ENCODE measurements at places on chromosomes 1 and 21.

DNA sequence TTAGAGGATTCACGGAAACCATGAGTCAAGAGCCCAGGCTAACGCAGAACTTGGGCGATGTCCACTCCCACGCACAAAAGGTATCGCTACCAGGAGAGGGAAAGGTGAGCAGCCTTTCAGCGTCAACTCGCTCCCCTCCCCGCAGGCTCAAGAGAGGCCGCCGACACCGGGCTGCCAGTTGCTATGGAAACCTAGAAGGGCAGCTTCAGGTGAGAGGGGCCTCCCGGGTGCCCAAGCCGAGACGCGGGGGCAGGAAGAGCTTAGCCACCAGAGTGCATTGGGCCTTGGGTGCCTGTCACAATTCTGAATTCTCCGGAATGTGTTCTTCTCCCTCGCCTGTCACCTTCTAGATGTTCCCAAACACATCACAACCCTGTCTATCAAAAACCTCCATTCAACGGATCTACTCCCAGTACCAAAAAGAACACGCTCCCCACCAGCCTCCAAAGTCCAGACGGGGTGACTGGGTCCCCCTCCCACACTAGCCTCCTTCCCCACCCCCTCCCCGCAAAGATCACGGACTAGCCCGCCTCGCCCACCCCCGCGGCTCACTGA lies 694 bp downstream of the MEAF6 start:
- DNase-seq = peak; percentile 44

- DNase-seq = no peak
These were observed 76.7 kb downstream of the USH2A start for GRCh38 chr1:216346526-216346925.

DNA sequence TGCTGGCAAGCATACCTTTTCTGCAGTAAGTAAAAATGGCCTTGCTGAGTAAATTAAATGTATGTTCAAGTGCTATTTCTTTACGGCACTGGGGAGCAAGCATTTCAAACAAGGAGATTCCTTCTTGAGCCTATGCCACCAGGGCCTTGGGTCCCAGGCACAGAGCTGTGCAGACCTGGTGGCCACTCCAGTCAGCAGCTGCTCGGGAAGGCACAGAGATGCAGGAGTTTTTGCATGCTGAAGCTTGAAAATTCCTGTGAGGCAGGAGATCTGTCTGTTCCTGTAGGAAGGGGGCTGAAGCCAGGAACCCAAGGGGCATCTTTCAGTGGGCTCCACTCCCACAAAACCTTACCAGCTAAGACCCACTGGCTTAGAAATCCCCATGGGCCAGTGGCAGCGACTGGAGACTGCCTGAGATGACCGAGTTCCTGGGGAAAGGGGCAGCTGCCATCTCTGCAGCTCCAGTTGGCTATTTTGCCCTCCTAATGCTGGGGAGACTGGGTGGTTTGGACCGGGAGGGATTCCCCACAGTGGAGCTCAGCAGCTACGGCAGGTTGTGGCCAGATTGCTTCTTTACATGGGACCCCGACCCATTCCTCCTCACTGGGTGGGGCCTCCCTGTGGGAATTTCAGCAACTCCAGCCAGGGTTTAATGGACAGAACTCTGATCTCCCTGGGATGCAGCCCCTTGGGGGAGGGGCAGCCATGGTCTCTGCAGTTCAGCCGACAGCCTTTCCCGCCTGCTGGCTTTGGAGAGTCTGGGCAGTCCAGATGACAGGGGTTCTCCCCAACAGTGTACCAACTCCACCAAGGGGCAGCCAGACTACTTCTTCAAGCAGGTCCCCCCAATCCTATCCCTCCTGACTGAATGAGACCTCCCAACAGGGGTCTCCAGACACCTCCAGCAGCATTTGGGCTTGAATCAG lies 8.4 kb upstream of the PGBD2 start:
- DNase-seq = no peak

GRCh38 chr1:156579472-156579871 lies at the start of gene TTC24:
TSS of gene TTC24 (plus strand) at chr1:156579723. CDS start at chr1:156581365, 1,642 bp downstream.
- no peak for DNase-seq

DNA sequence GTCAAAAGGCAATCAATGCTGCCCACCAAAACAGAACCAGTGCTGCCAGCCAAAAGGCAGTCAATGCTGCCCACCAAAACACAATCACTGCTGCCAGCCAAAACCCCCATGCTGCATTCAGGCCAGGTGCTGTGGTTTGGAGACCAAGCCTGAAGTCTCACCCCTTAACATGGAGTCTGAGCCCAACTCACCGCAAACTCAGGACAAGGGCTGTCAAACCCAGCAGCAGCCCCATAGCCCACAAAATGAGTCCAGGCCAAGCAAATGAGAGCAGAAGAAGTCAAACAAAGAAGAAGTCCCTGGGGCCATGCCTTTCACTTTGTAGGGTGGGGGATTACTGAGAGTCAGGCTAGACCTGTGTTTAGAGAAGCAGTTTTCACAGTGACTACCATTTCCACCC lies 6.4 kb downstream of the SMCP start:
- no peak for DNase-seq

DNA sequence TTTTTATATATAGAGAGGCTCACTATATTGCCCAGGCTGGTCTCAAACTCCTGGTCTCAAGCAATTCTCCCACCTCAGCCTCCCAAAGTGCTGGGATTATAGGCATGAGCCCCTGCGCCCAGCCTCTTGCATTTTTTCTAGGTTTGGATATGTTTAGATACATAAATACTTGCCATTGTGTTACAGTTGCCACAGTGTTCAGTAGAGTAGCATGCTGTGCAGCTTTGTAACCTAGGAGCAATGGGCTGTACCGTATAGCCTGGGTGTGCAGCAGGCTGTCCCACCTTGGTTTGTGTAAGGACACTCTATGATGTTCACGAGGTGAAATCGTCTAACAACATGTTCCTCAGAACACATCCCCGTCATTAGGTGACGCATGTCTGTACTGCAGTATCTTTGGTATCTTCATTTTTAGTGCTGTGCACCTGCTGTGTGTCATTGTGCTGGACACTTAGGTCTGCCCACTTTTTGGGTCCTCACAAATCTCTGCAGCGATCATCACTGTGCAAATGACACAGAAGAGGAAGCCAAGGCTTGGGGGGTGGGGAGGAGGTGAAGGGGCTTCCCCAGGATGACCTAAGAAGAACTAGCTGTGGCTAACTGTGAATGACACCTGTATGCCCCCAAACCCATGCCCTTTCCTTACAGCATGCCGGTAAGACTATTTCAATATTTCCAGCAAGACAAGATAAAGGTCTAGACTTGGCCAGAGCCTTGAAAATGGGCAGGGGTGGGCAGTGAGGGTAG lies 44.5 kb downstream of the SDC3 start:
- DNase-seq = no peak

GRCh38 chr1:22676916-22677583 lies 24.0 kb downstream of the C1QB start:
- DNase-seq = no peak

- no peak for DNase-seq
These were observed 31.1 kb upstream of the PTPRC start for GRCh38 chr1:198607714-198608113.

- DNase-seq = no peak
These were observed 41.6 kb upstream of the MROH9 start for GRCh38 chr1:170893655-170894297.

DNA sequence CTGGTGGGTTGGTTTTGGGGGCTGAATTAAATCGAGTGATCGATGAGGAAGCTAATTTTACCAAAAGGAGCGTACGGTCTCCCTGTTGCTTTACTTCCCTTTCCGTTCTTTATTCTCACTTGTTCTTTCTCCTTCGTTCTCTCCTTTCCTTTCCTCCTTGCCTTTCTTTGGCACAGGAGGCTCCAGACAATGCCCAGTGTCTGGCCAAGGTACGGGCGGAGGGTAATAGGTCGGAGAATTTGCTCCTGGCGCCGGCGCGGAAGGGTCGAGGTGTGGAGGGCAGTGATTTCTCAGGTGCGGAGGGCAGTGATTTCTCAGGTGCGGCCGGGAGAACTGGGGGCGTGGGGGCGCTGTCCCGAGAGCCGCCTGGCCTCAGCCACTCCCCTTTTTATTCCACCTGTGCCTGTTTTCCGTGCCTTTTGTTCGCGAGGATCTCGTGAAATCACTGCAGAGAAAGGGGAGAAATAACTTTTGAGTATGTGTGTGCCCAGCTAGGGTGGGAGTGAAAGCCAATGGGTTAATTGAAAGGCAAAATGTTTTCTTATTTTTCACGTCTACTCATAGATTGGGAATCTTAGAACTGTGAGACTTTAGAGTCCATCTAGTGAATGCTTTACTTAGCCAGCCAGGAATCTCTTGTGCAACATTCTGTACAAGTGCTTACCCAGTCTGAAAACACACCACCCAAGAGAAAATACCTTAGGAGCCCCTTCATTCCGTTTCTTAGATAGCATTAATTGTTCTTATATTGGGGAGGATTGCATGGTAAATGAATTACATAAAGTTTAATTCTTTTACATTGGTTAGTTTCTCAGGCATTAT lies 1.3 kb downstream of the FNBP1L start:
- DNase-seq = peak; percentile 30

DNA sequence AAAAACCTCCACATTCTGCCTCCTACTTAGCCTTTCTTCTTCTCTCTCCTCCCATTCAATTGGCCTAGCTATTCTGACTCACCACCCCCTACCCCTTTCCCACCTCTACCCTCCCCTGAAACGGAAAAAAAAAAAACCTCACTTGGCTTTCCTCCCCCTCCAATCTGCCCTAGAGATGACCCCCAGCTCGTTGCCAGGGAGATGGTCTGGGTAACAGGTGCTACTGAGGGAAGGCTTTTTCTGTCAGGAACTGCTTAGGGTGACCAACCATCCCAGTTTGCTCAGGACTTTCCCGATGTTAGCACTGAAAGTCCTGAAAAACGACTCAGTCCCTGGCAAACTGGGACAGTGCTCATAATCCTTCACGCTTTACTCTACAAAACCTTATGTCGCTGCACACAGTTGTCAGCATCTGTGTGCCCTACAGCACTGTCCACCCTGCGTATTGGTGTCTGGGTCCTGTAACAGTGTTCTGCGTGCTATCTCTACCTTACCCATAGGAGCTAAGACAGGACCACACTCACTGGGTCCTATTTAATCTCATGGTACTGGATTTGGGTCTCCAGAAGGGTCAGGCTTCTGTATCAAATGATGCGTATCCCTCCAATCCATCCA lies 7.7 kb upstream of the CADM3 start:
- DNase-seq = peak; percentile 45

GRCh38 chr1:67582625-67583461 lies 102.2 kb upstream of the GADD45A start:
- no peak for DNase-seq

- no peak for DNase-seq
These were observed 89.0 kb downstream of the PSMG1 start for GRCh38 chr21:39094087-39094780.

- DNase-seq = no peak
These were observed 4.6 kb downstream of the SPATC1L start for GRCh38 chr21:46179708-46180078.

- DNase-seq = no peak
These were observed 128.8 kb downstream of the PRDM16 start for GRCh38 chr1:3197781-3198316.

- DNase-seq = no peak
These were observed 320.0 kb downstream of the HHAT start for GRCh38 chr1:210648588-210649269.

GRCh38 chr1:29607236-29607635 lies 370.9 kb downstream of the PTPRU start:
- DNase-seq = no peak

DNA sequence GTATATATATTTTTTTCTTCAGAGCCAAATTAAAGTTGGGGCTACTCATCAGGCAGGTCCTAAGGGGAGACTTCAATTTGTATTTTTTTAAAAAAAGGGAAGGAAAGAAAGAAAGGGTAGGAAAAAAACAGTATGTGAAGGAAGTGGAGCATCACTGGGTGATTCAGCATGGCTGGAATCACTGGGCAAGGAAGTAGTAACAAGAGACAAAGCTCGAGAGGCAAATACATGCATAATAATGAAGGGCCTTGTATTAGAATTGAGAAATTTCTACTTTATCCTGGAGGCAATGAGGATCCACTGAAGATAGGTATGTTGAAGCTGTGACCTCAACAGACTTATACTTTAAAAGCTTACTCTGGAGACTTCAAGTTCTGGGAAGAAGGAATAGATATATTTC lies 184.4 kb downstream of the COQ8A start:
- DNase-seq = no peak

DNA sequence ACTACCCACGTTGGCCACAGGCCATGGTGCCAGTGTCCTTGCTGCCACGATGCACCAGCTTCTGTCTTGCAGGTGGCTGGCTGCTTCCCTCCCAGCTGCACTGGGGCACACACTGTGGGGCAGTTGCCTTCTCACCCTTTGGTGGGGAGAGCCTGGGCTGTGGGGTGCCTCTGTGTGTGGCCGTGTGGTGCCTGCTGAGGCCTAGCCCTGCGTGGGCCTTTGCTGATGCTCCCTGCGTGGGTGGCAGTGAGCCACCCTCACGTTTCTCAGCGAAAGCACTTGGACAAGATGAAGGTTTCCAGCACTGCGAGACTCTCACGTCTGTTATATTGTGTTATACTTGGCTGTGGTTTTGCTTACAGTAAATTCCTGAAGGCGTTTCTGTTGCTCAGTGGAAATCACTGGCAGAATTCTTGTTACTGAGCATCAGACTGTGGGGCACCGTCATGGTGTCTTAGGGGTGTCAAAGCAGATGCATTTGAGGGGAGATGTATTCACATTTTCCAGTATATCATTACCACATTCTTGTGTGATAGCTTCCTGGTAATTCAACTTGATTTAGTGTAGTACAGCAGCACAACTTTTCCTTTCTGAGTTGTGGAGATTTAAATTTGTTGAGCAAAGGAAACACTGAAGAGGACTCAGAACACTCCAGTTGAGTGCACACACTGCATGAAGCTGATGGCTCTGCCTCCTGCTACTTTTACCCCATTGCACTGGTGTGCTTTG lies 124.7 kb downstream of the PCBP3 start:
- no peak for DNase-seq

DNA sequence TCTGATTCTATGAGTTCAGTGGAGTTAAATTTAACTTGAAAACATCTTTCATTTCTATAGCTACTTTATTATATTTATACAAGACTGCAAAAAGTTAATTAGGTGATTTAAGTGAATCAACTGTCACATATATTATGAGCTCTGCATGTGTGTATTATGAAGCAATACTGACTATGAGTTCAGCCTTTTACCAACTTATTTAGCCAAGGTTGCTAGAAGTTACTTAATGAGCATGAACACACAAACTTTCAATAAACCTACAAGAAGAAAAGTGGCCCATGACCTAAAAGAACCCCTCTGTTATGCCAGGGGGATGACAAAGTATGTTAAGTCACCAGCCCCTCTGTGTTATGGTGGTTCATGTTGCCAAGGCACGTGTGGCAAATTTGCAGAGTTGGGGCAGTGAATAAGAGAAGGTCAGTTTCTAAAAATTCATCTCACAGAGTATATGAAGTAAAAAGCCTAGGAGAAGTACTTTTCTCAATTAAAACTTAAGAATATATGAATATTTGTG lies 86.7 kb upstream of the LYPLAL1 start:
- no peak for DNase-seq

DNA sequence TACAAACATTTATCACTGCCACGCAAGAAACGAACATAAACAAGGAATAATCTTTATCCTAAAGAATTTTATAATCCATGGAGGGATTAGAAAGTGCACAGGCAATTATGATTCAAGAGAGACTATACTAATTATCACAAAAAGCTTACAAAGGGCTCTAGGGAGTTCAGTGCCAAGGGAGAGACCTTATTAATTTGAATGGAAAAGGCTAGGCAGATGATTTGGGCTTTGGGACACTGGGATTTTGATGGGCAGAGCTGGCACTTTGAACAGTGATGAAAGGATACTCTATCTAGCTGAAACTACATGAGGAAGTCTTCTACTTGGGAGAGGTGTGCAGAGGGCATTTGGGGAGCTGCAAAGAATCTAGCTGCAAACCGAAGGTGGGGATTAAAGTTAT lies 48.9 kb upstream of the IVNS1ABP start:
- DNase-seq = no peak

- no peak for DNase-seq
These were observed 20.2 kb upstream of the SLFNL1 start for GRCh38 chr1:41041614-41042270.

Measured in NCI-H526 (cell line).